Activated CD8-positive, alpha-beta memory T cell treated with anti-CD3 and anti-CD28 coated beads, Interleukin-2, amount 10 ng/mL, durations not matched to agents 7 days and 5 days (primary cell): ENCODE measurements at places on chromosomes 13 and 19. TPM values are rescaled to one million over a fixed set of nuclear protein-coding genes. Genes with fewer than 3 reads are reported as not detected.

Gene SHISA2
- 0.19 TPM for total RNA-seq

Gene CEACAM8
- not detected for total RNA-seq

Gene OR7A5
- not detected for total RNA-seq

Gene ZNF134
- 19.0 TPM for total RNA-seq

Gene ANKRD24
- 1.4 TPM for total RNA-seq

Gene ZNF112
- total RNA-seq = not detected

Gene CYP2B6
- total RNA-seq = not detected

Gene ZNF729
- not detected for total RNA-seq

Gene PLEKHJ1
- 80.8 TPM for total RNA-seq

Gene ZNF225
- total RNA-seq = 6.2 TPM

Gene ZFP28
- total RNA-seq = 4.2 TPM

- DNase-seq = no peak
These were observed 82.2 kb downstream of the SLC7A1 start for GRCh38 chr13:29513002-29513980.

GRCh38 chr13:70829748-70830147, 721.5 kb upstream of the KLHL1 start:
- no peak for DNase-seq

- no peak for DNase-seq
These were observed 39.7 kb downstream of the PEPD start for GRCh38 chr19:33481863-33482262.

GRCh38 chr19:19417046-19417445, 11.6 kb downstream of the GATAD2A start:
- no peak for DNase-seq

GRCh38 chr13:92224052-92224821, 825.8 kb downstream of the GPC5 start:
- DNase-seq = no peak

DNA sequence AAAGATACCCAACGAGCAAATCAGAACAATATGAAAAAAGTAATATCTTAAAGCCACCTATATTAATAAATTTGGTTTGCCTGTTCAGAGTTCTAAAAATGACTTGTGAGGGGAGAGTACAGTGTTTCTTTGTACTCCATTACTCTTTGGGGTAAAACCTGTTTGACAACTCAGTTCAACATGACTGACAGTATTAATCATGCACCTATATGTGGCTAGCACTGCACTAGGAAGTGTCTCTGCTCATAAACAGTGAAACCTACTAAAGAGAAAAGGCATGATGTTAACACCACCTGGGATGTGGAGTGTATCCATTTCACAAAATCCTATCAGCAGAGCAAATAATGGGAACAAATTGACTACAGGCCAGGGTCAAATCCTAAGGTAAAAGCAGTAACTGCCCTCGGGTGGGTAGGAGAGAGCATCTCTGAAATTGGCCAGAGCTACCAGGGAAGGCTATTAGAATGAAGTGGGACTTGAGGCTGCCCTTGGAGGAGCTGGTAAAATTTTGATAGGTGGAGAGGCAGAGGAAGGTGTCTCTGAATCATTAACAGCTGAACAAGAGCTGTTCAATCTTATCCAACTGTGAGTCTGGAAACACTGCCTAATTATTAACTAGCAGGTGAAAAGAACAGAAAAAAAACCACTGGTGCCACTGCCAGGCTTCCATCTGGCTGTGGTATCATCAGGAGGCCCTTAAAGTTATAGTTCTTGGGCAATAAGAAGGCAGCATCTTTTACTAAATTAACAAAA, 365.1 kb downstream of the DNAJC15 start:
- DNase-seq = no peak

GRCh38 chr19:2805991-2806649, 13.5 kb upstream of the ZNF554 start:
- DNase-seq = no peak

GRCh38 chr19:23913931-23914330, 755 bp upstream of the ZNF726 start:
- DNase-seq = no peak

DNA sequence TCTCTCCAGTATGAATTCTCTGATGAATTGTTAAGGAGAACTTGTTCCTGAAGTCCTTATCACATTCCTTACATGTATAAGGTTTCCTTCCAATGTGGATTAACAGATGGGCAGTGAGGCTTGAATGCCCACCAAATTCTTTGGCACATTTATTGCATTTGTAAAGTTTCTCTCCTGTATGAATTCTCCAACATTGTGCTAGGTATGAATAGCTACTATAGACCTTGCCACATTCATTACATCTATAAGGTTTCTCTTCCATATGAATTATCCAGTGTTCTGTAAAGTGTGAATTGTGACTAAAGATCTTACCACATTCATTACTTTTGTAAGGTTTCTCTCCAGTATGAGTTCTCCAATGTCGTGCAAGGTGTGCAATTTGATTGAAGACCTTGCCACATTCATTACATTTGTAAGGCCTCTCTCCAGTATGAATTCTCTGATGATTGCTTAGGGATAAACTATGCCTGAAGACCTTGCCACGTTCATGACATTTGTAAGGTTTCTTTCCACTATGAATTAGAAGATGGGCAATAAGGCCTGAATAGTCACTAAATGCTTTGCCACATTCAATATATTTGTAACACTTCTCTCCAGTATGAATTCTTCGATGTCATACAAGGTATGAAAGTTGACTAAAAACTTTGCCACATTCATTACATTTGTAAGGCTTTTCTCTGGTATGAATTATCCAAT, 20.4 kb downstream of the ZNF578 start:
- DNase-seq = no peak

- DNase-seq = no peak
These were observed 20.2 kb downstream of the CERS1 start for GRCh38 chr19:18875726-18876125.

DNA sequence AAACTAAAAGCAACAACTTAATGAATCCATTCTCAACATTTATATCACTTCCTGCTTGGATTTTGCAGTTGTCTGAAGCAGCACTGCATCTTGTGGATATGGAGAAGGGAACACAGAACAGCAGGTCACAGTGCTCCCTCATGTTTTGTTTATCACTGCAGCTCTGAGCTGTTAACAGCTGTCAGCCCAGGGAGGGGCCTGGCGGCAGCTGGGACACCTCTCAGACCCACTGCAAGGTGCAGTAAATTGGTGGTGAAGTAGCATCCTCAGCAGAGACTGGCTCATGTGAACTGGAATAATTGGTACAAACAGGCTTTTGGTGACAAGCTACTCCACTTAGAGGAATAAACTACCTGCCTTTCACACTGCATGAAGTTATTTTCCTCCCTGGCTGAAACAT, 170.4 kb downstream of the LIG4 start:
- DNase-seq = no peak

GRCh38 chr19:54178581-54179261, 5.8 kb upstream of the TMC4 start:
- DNase-seq = peak; percentile 58

- no peak for DNase-seq
These were observed 569 bp downstream of the LCP1 start for GRCh38 chr13:46181377-46181839.

DNA sequence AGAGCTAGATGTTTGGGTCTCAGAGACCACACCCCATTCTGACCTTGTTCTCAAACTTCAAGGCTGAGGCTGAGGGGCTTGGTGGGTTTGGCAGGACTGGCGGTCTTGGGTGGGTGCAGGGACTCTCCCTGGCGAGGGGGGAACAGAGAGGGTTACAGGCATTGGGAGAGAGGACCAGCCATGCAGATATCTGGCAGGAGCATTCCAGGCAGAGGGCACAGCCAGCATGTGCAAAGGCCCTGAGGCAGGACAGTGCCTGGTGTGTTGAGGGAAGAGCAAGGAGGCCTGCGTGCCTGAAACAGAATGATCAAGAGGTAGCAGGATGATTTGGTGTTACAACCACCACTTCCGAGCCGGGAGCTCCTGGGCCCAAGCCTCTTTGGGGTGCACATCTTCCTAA, 27.4 kb downstream of the NFILZ start:
- DNase-seq = no peak

GRCh38 chr19:38287604-38288003, 16.4 kb upstream of the C19orf33 start:
- DNase-seq = no peak

- no peak for DNase-seq
These were observed 5.6 kb upstream of the SIGLEC14 start for GRCh38 chr19:51652266-51652665.
